Renal cortical epithelial cell (primary cell): ENCODE measurements at places on chromosomes 2 and 18.

- DNase-seq, result peak; percentile 29
Measured at GRCh38 chr2:31271851-31272267, 37.9 kb downstream of the EHD3 start.

DNA sequence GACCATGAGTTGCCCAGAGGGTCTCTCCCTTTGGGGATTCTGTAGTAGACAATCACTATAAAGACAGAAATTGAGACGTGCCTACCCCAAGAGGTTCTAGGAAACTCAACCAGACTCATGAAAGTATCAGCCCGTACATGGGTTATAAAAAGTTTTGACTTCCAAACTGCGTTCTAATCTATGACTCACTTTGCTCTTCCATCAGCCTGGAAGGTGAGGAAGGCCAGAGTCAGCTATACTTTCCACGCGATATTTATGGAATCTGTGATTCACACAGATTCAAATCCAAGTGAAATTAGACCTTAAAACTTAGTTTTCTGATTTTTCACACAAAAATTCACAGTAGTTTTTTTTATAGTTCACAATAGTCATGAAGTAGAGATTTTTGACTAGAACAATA, 7.7 kb upstream of the LYPD1 start:
- no peak for DNase-seq

DNA sequence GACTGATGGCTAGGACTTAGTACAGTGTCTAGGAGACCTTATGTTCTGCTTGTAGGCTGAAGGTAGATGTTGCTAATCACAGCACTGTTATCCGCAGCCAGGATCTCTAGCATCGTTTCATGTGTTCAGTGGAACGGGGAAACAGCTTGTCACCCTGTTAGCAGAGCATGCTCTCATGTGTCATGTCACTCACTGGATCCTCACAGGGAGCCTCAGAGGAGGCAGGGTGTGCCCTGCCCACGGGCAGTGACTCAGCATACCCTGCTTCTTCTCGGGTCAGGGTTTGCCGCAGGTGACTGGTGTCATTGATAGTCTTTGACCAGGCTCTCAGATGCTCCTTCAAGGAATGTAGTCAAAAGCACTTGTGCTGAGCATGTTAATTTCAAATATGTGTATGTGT, 44.4 kb downstream of the RPIA start:
- DNase-seq, result peak; percentile 22

DNA sequence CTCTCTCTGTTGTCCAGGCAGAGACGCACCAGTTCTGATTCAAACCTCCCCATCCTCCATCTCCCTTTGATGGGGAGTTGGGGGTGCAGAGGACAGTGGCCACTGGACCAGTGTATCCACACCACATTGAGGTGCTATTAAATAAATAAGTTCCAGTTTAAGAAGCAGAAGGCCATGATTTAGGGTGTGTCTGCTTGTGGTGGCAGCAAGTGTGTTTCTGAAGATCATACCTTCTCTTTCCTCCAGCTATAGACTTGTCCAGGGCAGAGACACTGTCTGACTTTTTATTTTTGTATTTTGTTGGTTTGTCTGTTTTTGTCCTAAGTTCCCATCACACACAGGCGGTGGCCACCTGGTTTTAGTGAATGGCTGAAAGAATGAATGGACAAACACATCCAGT, 16.5 kb upstream of the INO80C start:
- DNase-seq, result no peak

- no peak for DNase-seq
Measured at GRCh38 chr2:100105678-100106054, 36.7 kb downstream of the AFF3 start.

- DNase-seq, result no peak
Measured at GRCh38 chr18:11106894-11107293, 42.5 kb downstream of the PIEZO2 start.

GRCh38 chr2:9390991-9391390, 32.3 kb downstream of the ITGB1BP1 start:
- DNase-seq, result no peak

DNA sequence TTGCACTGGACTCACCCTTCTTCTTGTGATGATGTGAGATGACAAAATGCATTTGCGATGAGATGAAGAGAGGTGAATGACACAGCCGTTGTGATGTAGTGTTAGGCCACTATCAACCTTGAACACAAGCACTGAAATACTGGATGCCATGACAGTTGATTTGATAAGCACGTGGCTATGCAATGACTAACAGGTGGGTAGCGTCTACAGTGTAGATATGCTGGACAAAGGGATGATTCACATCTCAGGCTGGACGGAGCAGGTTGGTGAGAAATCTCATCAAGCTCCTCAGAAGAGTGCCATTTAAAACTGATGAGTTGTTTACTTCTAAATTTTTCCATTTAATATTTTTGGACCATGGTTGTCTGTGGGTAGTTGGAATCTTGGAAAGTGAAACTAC, 375.8 kb upstream of the LYPD1 start:
- no peak for DNase-seq

DNA sequence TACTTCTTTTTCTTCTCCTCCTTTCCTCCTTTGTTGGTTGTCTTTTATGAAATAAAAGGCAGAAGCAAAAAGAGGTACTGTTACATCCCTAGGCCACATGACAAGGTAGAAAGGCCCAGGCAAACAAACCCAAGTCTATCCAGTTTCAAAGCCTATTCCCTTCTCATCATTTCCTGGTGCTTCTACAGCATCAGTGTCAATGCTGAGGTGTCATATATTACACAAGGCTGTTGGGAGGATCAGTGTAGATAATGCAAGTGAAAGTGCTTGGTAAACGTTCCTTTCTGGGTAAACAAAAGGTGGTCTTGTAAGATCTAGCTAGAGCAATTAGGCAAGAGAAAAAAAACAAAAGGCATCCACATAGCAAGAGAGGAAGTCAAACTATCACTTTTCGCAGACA, 64.9 kb downstream of the EVA1A start:
- DNase-seq, result no peak

- DNase-seq, result no peak
Measured at GRCh38 chr2:37793004-37793403, 121.6 kb upstream of the CDC42EP3 start.

DNA sequence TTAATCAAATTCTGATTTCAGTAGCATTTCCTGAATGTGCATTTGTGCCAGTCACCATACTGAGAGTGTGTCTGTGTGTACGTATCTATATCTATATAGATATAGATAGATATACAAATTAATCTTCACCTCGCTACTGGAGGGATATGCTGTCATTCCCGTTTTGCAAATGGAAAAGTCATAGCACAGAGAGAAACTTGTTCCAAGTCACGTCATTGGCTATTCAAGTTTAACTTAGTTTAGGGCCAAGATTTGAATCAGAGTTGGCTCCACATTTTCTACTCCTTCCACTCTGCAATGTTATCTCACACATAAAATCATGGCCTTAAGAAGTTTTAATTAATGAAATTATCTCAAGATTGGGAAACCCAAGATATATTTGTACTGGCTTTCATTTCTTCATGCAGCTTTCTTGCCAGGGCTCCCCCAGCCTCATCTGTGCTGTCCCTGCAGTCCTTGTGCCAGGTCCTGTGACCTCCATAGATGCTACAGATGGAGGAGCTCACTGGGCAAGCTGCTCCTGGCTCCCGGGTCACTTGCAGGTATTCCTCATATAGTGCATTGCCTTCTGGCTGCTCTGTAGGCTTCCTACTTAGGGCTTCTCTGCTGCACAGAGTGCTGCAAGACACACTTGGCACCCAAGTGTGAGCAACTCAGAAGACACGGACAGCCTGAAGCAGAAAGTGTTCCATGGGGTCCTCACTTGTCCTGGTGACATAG, 245.8 kb downstream of the KCNS3 start:
- no peak for DNase-seq

DNA sequence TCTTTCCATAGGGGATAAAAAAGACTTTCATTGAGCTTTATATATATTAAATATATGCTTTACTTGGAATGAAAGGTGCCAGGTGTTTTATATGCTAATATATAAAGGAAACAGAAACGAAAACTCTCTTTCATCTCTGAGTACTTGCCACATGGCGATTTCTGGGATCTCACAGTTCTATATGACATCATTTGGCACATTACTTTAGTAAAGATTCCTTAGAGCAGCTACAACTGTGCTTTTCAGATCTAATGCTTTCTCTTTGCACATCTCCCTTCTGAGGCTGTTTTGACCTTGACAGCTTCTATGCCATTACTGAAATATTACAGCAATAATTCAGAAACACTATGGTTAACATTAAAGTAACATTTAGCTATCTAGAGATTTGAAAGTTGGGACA, 1082.9 kb upstream of the CDH2 start:
- no peak for DNase-seq

DNA sequence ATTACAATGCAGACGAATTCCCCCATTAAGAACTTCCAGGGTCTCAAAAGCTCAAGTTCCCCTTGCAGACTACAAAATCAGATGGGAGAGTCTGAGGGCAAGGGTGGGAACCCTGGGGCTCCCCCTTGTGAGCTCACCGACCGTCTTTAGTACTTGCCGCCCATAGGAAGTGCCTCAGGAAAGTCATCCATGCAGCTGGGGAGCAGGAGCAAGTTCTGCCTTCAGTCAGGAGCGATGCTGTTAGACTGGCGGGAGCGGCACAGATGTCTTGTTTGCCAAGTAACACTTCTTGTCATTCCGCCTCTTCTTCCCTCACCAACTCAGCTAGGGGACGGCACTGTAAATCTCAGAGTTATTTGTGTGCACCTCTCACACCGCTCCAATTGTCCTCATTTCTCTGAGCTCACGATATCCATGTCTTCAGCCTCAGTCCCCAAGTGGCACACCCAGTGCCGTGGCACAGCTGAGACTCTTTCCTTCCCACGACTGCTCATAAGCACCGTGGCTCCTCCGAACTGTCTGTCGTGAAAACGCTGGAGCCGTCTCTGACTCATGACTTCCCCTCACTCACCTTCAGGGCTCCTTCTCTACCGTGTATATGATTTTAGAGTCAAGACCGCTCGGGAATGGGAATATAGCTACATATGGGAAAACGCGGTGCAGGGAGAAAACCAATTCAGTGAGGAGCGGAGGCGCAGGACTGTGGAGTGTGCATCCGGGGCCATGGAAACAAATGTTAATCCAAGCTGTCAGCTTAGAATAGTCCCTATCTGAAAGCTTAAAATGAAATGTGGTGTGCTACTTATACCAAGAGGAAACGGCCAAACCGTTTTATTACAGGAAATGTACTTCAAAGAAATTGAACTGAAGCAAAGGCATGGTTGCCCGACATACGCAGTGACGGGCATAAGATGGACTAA, 34.0 kb downstream of the UXS1 start:
- DNase-seq, result no peak

DNA sequence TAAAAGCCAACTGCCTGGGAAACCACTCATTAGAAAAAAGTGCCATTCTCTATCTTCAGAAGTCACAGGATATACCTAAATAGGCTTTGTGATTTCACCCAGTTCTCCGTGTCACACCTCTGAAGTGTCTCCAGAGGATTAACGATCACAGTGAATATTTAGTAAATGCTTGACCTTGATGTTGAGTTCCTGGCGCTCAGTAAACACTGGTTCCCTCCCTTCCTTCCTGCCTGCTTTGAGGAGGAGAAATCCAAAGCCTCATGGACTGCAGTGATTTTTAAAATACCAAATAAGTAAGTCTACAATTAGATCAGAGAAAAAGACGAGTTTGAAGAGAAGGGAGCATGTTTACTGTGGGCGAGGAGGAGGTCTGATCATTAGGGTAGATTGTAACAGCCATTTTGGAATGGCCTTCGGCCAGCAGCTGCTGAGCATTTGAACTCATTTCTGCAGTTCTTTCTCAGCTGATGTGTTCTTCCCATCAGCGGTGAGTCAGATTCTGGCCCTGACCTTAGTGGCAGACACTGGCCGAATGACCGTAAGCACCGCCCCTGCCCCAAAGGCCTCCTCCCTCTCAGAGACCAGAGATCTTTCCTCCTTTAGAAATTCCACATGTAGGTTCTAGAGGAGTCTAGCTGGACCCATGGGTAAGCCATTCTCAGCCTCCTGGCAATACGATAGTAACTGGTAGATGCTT, 62.1 kb upstream of the SLC16A14 start:
- DNase-seq, result peak; percentile 84

DNA sequence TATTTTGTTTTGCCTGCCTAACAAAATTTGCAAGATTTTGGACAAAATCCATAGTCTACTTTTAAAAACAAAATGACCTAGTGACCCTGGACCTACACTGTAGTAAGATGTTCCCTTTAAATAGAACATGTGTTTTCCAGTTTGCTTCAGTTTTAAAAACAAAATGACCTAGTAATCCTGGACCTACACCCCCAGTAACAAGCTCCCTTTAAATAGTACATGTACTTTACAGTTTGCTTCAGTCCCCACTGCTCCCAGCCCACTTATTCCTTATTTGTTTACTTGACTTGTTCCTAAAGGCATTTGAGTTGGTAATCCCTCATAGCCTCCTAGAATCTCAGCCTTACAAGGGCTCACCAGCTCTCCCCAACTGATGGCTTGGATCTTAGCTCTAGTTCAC, 34.5 kb upstream of the HTR2B start:
- DNase-seq, result no peak

GRCh38 chr18:10094154-10094553, 180.3 kb downstream of the VAPA start:
- DNase-seq, result no peak

GRCh38 chr2:10235909-10236550, 66.7 kb upstream of the HPCAL1 start:
- no peak for DNase-seq

GRCh38 chr18:74040459-74041332, 106.9 kb downstream of the FBXO15 start:
- no peak for DNase-seq

- DNase-seq, result no peak
Measured at GRCh38 chr2:178859730-178860129, 52.5 kb upstream of the TTN start.

- peak; percentile 34 for DNase-seq
Measured at GRCh38 chr2:28338831-28339321, 53.8 kb upstream of the FOSL2 start.

DNA sequence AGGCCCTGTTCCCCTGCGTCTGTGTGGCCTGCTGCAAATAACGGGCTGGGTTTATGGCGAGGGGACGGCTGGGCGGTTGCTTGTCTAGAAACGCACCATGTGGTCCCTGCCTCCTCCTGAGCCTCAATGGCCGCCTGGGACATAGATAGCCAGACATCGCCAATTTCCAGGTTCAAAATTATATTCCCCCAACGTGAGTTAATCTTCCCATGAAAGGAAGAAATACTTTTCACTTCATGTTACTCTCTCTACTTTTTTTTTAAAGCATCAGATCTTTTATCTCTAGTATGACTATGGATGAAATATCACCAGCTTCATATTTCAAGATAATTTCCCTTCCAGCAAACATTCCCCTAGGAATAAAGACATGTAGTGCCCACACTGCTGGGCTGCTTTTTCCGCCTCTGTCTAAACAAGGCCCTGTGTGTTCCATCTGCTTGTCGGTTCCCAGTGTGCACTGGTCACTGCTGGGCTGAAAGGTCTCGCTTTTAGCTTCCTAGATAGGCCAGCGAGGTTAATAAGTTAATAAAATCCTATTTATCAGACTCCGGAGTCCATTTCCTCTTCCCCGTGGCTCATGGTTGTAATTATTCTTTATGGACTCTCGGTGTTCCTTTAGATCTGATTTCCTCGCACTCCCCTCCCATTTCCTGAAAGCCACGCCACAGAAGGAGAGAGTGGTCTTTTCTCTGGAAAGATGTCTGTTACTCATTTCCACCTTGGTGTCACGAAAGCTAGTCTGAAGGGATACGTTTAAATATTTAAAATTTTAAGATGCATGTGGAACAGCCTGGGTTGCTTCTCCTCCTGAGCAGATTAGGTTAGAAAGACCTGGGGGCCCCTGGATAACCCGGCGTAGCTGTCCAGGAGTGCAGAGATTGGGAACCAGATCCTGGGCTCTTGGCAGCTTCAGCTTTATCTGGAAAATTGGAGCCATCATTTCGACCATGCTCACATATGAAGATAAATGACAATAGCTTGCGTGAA, 196.6 kb upstream of the COPS8 start:
- no peak for DNase-seq

GRCh38 chr2:227881866-227882517, 10.6 kb downstream of the DAW1 start:
- DNase-seq, result peak; percentile 40
